ENCODE measurements at places on chromosomes 6 and 20.

DNA sequence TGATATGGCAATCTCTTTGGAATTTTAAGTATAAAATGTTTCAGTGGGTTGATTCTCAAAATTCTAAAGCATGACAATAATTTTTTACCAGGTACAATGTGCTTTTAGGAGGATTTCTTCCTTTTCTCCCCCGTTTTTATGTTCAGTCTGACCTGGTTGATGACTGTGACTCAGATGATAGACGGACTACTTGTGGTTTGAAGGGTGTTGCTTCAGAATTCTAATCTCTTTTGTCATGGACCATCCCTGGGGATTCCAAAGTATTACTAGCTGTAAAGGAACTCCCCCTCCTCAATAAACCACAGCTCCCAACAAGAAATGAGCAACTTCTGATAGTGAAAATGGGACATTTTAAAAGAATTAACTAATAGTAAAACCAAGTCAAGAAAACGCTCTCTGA, 34.9 kb upstream of the TNFAIP3 start:
- peak; percentile 33 for DNase-seq

GRCh38 chr20:62738025-62738881, 29.6 kb downstream of the NTSR1 start:
- DNase-seq: no peak

DNA sequence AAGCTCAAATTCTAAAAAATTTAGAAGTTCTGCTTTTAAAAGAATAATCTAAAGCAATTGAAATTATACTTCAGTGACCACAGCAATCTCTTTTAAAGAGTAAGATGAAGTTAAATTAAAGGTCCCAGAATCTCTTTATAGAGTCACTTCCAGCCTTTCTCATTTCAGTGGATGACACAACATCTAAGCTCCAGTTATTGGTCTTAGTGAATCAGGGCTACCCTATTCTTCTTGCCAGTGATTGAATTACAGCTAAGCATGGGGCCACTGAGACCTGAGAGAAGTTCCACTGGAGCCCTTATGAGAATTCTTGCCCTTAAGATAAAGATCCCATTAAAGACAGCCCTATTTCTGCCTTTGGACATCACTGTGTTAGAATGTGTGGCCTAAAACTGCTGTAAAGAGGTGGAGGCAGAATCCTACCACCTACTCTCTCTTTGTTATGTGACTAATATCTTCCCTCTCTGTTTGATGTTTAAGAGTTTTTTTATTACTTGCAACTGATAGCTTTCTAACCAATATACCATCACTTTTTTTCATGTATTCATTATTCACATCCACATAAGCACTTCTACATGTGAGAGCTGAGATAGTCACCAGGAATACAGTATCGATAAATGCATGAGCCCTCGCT, 128.6 kb downstream of the UNC5CL start:
- no peak for DNase-seq

GRCh38 chr6:43977404-43978111, 149.7 kb downstream of the MRPL14 start:
- no peak for DNase-seq

- DNase-seq: no peak
Measured at GRCh38 chr6:135228486-135228885, 47.4 kb downstream of the MYB start.

- no peak for DNase-seq
Measured at GRCh38 chr20:62387933-62388635, 1.2 kb downstream of the RPS21 start.

DNA sequence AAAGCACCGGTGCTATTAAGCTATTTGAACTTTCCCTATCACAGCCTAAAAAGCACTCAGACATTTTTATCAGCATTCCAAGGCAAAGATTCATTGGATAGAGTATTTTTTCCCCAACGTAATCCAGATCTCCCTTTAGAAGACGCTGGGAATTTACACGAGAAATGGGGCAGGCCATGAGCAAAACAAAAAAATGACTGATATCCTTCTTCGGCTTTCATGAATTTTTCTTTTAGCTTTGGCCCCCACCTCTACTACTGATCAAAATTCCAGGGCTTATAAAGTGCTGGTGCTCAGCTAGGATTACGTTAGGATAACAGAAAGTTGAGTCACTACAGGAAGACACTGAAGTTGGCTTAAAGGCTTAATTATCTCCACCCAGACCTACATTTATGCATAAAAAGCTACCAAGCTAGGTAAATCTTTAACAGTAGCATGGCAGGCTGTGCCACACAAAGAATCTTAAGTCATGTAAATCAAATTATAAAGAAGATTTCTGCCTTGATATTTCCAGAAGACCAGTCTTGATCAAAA, 418.5 kb upstream of the BTBD3 start:
- no peak for DNase-seq

- DNase-seq: no peak
Measured at GRCh38 chr6:70180183-70180900, 122.5 kb downstream of the COL9A1 start.

- no peak for DNase-seq
Measured at GRCh38 chr6:17474289-17474688, 80.9 kb downstream of the CAP2 start.

GRCh38 chr6:686497-686896, 6.4 kb downstream of the EXOC2 start:
- DNase-seq: no peak

- DNase-seq: no peak
Measured at GRCh38 chr6:117550618-117551242, 51.6 kb downstream of the GOPC start.

DNA sequence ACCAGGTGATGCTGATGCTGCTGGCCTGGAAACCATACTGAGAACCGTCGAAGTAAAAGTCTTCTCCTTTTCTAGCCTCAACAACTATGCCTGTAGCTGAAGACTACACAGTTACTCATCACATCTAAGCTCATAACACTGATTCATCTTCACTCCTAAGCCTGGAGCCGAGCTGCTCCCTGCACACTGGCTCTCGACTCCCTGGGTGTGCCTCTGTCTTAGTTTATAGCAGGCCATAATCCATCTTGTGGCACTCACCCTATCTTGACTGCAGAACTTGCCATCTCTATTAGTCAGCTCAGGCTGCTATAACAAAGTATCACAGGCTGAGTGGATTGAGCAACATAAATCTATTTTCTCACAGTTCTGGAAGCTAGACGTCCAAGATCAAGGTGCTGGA, 191.0 kb downstream of the UNC5CL start:
- peak; percentile 15 for DNase-seq

GRCh38 chr6:51301962-51302361, 483.3 kb downstream of the TFAP2B start:
- no peak for DNase-seq

DNA sequence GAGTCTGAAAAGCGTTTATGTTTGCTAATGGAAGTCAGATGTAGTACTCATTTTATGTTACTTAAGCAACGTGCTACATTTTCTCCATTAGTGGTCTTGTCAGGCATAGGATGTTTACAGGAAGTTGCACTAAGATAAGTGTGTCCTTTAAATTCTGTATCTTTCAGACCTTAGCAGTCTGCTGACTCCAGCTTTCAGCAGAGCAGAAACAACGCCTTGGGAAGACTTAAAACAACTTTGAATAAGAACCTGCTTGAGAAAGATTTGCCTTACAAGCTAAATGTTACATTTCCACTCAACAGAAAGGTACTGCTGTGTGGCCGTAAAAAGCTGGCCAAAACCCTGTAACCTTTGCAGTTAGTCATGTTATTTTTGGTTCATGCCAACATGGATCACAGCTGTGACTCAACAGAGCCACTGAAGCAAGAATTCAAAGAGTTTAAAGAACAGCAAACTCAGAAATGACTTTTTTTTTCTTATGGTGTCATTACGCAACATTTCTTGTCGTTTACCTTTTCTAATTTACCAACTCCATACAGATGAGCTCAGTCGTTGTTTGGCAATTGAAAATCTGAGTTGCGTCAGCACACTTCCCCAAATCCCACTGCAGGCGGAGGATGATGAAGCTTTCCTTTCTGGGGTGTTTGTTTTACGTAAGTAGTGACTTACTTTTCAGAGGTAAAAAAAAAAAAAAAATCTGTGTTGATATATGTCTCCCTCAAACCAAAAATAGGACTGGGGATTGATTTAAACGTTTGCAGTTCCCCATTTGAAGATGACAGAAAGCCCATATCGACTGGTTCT, 27.9 kb upstream of the BMP6 start:
- no peak for DNase-seq

DNA sequence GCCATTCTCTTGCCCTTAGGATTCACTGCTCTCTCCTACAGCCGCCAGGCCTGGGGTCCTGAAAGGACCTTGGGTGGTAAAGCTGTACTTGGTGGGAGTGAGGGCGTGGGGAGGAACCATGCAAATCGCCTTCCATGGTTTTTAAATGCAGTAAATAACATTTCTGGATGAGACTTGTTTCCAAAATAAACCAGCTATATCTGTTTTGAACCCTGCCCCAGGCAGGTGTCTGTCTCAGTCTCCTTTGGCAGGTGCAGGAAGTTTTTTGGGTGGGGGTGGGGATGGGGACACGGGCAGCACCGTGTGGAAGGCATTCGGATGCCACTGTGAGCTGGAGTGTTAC, 14.3 kb downstream of the ITPA start:
- no peak for DNase-seq

GRCh38 chr20:7772371-7772770, 167.9 kb downstream of the HAO1 start:
- DNase-seq: no peak

DNA sequence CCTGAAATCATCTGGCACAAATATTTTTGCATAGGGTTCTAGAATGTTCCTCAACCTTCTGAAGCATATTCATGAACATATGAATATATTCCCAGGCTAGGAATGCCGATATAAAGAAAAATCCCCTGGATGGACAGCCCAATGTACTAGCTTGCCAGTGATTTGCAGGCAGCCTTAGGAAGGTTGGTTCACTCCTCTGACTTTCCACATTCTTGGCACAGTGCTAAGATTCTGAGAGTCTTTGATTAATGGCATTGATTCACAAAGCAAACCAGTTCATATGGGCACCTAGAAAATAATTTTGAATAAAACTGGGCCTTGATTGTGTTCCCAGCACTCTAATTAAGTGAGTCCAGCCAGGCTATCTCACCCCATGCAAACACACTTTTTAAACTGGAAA, 56.9 kb upstream of the ENPP4 start:
- no peak for DNase-seq

GRCh38 chr20:36919715-36920333, 31.7 kb downstream of the SAMHD1 start:
- peak; percentile 36 for DNase-seq

- no peak for DNase-seq
Measured at GRCh38 chr6:144033816-144034735, 26.0 kb upstream of the PLAGL1 start.

DNA sequence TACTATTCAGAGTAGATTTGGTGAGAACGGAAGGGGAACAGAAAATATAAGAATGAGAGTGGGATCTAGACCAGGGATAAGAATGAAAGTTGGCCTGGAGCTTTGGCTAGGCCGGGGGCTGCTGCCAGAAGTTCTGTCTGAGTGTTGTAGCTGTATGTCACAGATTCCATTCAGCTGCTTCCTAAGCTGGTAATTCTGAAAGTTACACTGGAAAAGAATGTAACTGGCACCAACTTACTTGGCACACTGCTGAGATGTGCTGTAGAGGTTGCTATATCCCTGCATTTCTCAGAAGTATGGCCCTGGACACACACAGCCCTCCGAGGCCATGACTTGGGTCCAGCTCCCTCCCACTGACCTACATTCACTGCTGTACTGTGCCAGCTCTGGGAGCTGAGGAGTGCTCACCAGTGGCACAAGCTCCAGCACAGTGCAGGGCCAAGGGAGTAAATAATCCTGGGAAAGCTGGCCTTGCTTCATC, 25.8 kb upstream of the TMEM217 start:
- no peak for DNase-seq

DNA sequence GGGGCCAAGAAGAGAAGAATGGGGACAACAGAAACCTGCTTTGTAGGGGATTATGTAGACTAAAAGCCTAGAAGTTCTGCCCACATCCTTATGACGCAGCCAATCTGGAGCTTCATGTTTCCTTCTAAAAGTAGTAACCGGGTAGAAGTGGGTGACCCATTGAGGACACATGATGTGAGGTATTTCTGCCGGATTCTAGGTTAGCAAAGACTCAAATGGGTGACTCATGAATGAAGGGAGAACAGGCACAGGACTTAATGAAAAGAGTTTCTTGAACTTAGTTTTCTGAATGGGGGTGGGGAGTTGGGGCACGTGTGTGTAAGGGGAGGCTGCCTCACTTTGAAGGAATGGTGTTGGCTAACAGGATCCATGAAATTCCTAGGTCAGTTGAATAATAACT, 68.8 kb downstream of the CDS2 start:
- DNase-seq: no peak

DNA sequence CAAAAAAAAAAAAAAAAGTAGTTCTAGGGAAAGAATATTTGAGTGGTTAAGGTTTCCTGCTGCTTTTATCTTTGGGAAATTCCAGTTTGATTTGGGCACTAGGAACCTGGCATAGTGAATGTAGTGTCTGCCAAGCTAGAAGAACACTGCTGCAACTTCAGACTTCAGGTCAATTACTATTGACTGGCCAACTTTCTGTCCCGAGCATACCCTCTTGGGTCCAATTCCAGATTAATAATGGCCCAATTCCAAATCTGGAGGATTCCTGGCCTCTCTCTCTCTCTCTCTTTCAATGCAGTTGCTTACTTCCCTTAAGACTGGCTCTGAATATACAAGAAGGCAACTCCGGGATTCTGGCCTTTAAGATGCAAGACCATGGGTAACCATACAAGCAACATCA, 74.9 kb downstream of the ANKEF1 start:
- DNase-seq: no peak

GRCh38 chr6:156451726-156452125, 325.5 kb upstream of the ARID1B start:
- no peak for DNase-seq
